ENCODE measurements at places on chromosomes 3 and 15.

DNA sequence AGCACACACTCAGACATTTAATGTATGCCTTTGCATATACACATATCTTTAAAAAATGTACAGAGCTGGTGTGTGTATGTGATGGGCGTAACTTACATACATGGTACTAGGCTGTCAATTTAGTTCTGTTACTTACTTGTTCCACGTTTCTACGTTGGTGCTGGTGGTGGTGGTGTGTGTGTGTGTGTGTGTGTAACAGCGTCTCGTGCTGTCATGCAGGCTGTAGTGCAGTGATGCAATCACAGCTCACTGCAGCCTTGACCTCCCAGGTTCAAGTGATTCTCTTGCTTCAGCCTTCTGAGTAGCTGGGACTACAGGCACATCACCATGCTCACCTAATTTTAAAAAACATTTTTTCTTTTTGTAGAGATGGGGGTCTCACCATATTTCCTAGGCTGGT is 64.2 kb downstream of the ISG20 start:
- DNase-seq = no peak

DNA sequence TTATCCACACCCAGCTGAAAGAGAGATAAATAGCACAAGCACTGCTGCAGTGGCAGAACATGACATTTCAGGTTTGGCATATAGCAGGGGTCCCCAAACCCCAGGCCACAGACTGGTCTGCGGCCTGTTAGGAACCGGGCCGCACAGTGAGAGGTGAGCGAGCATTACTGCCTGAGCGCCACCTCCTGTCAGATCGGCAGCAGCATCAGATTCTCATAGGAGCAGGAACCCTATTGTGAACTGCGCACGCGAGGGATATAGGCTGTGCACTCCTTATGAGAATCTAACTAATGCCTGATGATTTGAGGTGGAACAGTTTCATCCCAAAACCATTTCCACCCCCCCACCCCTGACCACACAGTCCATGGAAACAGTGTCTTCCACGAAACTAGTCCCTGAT is 54.6 kb downstream of the CCR4 start:
- no peak for DNase-seq

DNA sequence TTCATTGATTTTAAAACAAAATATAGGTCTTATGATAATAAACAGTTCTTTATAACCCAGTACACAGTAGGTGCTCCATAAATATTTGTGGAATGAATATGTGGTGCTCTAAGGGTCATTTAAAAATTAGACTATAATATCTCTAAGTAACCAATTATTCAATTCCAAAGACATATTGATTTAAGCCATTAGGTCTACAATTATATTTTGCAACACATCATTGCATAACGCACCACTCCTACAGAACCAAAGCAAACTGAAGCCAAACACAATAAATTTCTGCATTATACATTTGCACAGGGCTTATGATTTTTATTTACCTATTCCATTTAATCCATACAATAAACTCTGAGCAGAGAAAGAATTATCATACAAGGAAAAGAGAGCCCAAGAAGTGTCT is 104.3 kb downstream of the ABI3BP start:
- DNase-seq = no peak

GRCh38 chr3:46901061-46901460 is 23.5 kb downstream of the PTH1R start:
- no peak for DNase-seq

DNA sequence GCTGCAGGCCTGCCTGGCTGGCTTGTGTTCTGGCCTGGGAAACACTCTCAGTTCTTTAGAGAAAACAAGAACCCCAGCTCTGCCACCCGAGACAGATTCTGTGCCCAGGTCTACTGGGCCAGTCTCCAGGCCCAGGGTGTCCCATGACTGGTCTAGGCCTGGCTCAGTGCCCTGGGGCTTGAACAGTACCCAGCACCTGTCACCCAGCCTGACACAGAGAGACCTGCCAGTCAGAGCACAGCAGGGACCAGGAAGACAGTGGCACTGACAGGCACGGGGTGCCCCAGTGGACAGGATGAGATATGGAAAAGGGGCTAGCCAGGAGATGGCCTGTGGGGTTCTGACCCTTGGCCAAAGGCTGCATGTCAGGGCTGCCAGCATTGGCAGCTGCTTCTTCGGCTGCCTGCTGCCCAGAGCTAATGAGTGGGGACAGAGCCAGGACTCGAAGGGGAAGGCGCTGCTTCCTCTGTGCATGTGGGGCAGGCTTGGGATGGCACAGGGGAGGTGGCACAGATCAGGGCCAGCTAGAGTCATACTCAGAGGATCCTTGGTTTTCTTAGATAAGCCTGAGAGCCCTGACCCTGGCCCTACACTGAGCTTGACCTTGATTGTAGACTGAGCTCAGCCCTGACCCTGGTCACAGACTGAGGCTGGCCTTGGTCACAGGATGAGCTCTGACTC is 15.1 kb downstream of the CCDC33 start:
- DNase-seq = no peak

GRCh38 chr3:19159966-19160635 is 11.8 kb downstream of the KCNH8 start:
- no peak for DNase-seq

DNA sequence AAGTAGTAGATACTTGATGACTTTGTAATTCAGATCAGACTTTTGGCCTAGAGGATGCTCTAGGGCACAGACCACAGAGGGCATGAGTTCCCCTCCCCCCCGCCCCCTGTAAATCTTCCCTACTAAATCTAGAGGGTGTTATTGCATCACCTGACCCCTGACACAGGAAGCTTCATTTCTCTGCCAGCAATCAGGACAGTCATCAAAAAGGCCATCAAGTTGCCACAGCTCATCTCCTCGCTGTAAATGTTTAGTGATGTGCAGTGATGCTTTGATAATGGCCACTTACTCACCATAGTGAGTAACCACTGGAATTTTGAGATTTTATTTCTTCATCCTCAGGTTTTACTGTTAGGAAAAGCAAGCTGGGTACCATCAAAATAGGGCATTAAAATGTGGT is 289.2 kb upstream of the CHRM5 start:
- no peak for DNase-seq

DNA sequence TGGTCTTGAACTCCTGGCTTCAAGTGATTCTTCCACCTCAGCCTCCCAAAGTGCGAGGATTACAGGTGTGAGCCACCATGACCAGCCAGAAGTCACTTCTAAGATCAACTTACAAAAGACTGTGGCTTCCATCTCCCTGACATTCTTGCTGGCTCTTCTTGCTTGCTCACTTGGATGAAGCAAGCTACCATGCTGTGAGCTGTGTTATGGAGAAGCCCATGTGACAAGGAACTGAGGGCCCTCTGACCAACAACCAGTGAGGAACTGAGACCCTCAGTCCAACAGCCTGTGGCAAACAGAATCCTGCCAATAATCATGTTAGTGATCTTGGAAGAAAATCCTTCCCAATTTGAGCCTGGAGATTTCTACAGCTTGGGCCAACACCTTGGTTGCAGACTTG is 7.2 kb upstream of the VPS8 start:
- no peak for DNase-seq

GRCh38 chr3:25483456-25483855 is 55.4 kb downstream of the RARB start:
- DNase-seq = no peak

- DNase-seq = no peak
Observed at GRCh38 chr15:62124176-62124972, 40.7 kb downstream of the C2CD4B start.

DNA sequence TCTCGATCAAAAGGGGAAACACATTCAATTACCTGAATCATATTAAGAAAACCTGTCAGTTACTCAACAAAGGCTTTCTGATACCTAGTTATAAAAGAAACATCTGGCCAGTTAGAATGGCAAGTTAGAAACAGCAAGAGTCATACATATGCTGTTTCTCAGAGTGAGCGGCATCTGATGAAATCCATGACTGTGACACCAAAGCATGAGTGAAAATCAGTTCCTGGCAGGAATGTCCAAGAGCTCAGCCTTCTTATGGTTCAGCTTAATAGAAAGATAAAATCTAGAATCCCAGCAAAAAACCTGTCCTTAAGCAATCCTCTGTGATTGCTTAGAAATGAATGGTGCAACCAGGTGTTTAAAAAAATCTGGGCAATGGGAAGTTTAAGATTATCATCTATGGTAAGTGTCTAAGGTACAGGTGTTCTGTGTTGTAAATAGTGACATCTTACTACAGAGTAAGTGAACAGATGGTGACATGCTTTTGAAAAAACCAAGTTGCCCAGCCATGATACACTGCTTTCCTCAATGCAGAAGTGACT is 18.8 kb downstream of the B4GALT4 start:
- no peak for DNase-seq

DNA sequence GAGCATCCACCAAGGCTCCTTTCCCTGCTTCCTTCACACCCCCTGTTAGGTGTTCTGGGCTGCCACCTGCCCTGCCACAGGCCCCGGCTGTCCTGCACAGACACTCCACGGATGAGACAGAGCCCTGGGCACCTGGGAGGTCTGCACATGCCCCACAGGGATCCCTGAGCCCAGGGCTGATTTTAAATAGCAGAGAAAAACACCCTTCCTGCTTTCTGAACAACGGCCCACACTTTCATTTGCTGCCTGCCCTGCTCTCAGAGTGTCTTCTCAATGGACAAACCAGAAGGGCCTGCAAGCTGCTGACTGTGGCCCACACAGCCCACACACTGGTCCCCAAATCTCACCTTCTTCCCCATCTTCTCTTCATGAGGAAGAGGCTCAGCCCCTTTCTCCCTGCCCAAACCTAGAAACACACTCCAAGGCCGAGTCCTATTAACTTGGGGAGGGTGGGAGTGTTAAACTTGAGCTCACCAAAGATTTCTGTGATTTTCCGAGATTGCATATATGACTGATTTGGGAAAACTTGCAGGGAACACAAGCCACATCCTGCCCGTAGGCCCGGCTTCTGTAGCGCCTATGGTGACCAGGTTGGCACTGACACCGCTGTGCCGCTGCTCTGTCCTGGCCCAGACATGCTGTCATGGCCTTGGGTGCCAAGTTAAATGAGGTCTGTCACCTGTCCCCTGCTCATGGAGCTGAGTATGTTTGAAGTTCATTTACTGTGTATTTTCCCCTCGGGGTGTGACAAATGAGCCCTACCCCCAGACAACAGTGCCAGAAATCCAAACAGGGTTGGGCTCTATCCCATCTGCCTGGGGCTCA is 47.2 kb upstream of the KLF13 start:
- DNase-seq = no peak

- no peak for DNase-seq
Observed at GRCh38 chr3:54547051-54547450, 380.8 kb downstream of the LRTM1 start.

- DNase-seq = no peak
Observed at GRCh38 chr3:121998030-121998580, 23.9 kb downstream of the ILDR1 start.

GRCh38 chr3:41462103-41462691 is 262.9 kb downstream of the CTNNB1 start:
- no peak for DNase-seq

DNA sequence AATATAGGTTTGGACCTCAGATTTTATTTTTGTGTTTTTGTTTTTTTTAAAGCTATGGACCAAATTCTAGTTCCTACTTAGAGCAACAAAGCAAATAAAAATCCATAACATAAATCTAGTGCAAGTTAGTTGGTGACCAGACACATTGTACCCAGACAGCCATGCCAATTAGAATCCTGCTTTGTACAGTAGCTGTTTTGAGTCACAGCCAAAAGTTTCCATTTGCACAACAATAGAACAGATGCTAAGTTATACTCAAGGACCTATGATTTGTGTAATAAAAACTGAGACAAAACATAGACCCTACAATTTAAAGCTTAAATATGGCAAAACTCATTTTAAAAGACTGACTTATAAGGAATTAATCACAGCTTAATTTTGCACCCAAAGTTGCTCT is 513.1 kb upstream of the CBLB start:
- no peak for DNase-seq

DNA sequence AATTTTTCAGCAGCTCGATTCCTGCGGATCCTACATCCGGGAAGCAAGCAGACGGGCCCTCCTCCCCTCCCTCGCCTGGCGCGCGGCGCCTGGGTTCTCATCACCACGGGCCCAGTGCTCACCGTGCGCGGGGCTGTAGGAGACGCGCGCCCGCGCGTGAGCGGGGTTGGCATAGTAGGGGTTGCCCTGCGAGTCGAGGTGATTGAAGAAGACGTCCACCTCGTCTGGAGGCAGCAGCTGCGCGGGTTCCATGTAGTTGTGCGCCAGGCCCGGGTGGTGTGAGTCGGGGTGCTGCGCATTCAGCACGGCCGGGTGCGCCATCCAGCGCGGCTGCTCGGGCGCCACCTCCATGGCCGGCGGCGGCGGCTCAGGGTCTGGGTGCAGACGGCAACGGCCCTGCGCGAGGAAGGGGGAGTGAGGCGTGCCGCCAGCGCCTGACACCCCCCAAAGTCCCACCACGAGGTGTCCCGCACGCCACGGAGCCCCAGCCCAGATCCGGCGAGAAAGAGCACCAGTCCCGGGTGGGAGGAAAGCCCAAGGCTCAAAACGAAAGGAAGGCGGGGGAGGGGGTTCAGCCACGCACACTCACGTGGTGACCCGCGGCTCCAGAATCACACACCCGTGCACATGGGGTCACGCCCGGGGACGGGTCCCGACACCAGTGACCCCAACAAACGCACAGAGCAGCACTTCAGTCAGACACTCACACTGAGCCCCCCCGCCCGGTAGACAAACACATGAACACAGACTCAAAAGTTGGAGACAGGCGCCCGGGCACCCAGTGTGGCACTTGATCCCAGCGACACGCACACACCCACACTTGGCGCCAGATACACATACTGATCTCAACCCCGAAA is 6.1 kb downstream of the GATA2 start:
- DNase-seq = no peak

DNA sequence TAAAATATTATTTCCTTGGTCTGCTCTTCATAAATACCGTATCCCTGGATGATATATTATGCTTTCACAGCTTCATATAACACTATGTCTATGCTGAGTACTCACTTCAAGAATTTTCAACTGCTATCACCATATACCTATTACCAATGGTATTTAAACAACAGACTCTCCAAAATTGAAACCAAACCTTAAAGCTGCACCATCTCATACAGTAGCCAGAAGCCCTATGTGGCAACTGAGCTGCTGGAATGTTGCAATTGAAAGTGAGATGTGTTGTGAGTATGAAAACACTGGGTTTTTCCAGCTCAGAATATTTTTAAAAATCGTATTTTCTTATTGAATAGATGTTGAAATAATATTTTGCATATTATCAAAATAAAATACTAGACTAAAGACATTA is 130.1 kb upstream of the GOLGA6L6 start:
- no peak for DNase-seq

DNA sequence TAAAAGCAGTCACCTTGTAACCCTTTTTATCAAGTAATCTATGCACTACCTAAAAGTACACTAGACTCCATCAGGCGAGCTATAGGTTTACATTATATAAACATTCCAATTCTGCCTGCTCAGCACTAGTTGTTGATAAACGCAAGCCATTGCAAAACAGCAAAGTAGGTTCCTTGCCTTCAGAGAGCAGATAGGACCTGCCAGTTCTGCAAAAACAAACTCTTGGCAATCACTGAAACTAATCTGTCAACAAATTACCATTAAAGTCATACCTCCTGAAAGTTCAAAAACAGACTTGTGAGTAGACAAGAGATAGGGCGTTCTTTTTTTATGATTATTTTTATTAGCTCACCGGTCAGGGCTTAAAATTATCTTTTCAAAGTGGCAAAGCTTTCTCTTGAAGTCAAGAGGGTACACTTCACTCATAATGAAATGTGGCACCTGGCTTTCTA is 392.5 kb downstream of the FOXP1 start:
- DNase-seq = no peak

- no peak for DNase-seq
Observed at GRCh38 chr3:134441821-134442220, 44.0 kb downstream of the ANAPC13 start.

Data from GM18507 (cell line).